ENCODE measurements at places on chromosomes 16 and 17. TPM values are rescaled to one million over a fixed set of nuclear protein-coding genes. Genes with fewer than 3 reads are reported as not detected.

- H3K27ac ChIP-seq = no peak overlapping the region
- no peak overlapping the region for H3K4me3 ChIP-seq
Measured at GRCh38 chr17:40471846-40472732, 28.8 kb downstream of the IGFBP4 start.

GRCh38 chr17:6936370-6937028 lies 59.4 kb upstream of the ALOX12 start:
- peak overlapping the region; percentile 41 for H3K4me3 ChIP-seq
- H3K4me1 ChIP-seq = no peaks in the 10 kb centered on the region
- peak overlapping the region; percentile 82 for H3K27ac ChIP-seq
- no peaks in the 10 kb centered on the region for H3K27me3 ChIP-seq

GRCh38 chr17:76866203-76866602 lies 2.0 kb upstream of the MGAT5B start:
- no peak overlapping the region for H3K4me3 ChIP-seq
- no peaks in the 10 kb centered on the region for H3K36me3 ChIP-seq
- DNase-seq = no peak

GRCh38 chr16:19748389-19749168 lies 30.5 kb downstream of the IQCK start:
- H3K4me3 ChIP-seq = no peak overlapping the region
- no peaks in the 10 kb centered on the region for H3K27me3 ChIP-seq
- no peak overlapping the region for H3K27ac ChIP-seq
- H3K4me1 ChIP-seq = no peaks in the 10 kb centered on the region
- no peaks in the 10 kb centered on the region for H3K36me3 ChIP-seq

- no peak overlapping the region for H3K27ac ChIP-seq
- DNase-seq = no peak
- no peak overlapping the region for H3K4me3 ChIP-seq
- H3K4me1 ChIP-seq = peaks cover 16% of the 10 kb centered on the region
- peaks cover 14% of the 10 kb centered on the region for H3K36me3 ChIP-seq
Measured at GRCh38 chr17:75485688-75486087, 29.3 kb downstream of the TMEM94 start.

DNA sequence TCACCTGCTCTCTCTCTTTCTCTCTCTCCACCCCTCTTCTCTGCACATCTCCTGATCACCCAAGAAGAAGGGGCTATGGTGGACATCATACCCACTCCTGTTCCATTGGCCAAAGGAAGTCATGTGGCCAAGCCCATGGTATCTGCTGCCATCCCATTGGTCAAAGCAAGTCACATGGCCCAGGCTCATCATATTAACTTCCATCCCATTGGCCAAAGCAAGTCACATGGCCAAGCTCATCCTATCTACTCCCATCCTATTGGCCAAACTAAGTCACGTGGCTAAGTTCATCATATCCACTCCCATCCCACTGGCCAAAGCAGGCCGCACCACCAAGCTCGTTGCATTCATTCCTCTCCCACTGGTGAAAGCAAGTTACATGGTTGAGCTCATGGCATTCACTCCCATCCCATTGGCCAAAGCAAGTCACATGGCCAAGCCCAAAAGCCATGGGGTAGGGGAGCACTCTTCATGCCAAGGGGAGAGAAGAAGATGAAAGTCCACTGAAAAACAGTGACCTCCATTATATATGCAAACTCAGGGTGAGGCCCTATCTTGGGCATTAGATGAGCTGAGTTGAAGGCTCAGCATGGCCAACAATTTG lies 29.2 kb downstream of the SNX20 start:
- DNase-seq = no peak

DNA sequence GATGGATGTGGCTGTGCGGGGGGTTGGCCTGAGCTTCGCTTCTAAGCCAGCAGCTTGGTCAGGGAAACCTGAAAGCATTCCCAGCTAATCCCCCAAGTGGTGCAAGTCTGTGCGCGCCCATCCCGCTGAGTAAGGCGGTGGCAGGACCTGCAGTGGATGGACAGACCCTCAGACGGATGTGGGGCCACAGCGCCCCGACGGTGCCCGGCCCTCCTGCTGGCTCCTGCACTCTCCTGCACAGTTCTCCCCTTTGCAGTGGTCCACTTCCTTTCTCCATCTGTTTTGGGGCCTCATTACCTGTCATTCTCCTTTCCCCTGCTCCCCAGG lies 2.3 kb downstream of the ATP2A1 start:
- no peaks in the 10 kb centered on the region for H3K4me1 ChIP-seq
- H3K36me3 ChIP-seq = no peaks in the 10 kb centered on the region
- no peak for DNase-seq
- no peaks in the 10 kb centered on the region for H3K27me3 ChIP-seq
- peak overlapping the region; percentile 92 for H3K4me3 ChIP-seq
- no peak overlapping the region for H3K27ac ChIP-seq

- no peaks in the 10 kb centered on the region for H3K4me1 ChIP-seq
- H3K27me3 ChIP-seq = no peaks in the 10 kb centered on the region
- no peak for DNase-seq
- no peak overlapping the region for H3K4me3 ChIP-seq
- no peaks in the 10 kb centered on the region for H3K36me3 ChIP-seq
Measured at GRCh38 chr17:68450391-68450790, 6.9 kb downstream of the WIPI1 start.

DNA sequence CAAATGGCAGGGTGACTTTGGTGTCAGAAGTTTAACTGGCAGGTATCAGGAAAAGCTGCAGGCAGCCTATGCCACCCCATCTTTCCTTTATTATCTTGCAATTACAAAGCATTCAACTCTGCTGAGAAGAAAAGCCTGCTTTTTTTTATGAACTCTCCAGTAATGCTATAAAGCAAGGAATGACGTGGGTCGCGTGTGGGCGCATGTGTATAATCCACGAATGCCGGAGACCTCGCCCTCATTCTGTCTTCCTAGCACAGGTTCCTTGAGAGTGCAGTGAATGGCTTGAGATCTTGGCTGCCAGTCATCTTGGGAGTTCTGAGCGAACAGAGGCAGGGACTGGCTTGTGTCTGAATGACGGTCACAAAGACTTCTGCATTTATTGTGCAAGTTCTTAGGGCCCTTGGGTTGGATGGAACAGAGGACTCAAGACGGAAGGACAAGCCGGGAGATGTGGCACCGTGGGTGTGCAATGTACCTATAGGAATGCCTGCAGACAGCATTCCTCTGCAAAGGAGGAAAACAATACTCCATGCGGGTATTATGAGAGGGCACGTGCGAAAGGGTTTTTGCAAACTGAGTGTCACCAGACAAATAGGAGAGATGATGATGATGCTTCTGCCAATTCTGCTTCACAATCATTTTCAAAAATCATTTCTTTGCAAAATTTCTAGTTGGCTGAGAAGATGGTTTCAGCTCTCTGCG lies 96.1 kb upstream of the ELAC2 start:
- H3K4me3 ChIP-seq = no peak overlapping the region
- no peaks in the 10 kb centered on the region for H3K36me3 ChIP-seq
- no peak overlapping the region for H3K27ac ChIP-seq
- no peaks in the 10 kb centered on the region for H3K27me3 ChIP-seq
- no peaks in the 10 kb centered on the region for H3K4me1 ChIP-seq

DNA sequence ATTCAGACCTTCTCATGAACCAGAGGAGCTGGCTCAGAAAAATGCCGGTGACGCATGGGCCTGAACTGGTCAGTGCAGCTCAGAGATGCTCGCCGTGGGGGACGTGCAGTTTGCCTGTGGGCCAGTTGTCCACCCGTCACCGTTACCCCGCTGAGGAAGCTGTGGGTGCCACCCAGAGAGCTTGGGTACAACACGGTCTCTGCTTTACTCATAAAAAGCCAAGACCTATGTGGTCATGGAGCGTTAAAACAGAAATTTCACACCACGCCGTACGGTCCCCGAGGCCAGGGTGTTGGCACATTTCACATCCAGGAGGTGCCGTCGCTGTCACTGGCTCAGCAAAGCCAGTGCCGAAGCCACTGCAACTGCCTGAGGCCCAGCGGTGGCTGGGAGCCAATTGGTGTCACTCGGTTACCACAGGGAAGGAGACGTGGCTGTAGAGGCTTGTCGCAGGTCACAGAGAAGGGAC lies 120.9 kb downstream of the METRNL start:
- DNase-seq = no peak
- H3K4me1 ChIP-seq = peaks cover 22% of the 10 kb centered on the region
- H3K4me3 ChIP-seq = peak overlapping the region; percentile 45
- H3K27me3 ChIP-seq = no peaks in the 10 kb centered on the region
- no peak overlapping the region for H3K27ac ChIP-seq

- H3K27me3 ChIP-seq = no peaks in the 10 kb centered on the region
- no peaks in the 10 kb centered on the region for H3K36me3 ChIP-seq
- no peak for DNase-seq
- H3K4me1 ChIP-seq = no peaks in the 10 kb centered on the region
- no peak overlapping the region for H3K27ac ChIP-seq
- H3K4me3 ChIP-seq = no peak overlapping the region
Measured at GRCh38 chr17:52106072-52106471, 52.4 kb downstream of the CA10 start.

DNA sequence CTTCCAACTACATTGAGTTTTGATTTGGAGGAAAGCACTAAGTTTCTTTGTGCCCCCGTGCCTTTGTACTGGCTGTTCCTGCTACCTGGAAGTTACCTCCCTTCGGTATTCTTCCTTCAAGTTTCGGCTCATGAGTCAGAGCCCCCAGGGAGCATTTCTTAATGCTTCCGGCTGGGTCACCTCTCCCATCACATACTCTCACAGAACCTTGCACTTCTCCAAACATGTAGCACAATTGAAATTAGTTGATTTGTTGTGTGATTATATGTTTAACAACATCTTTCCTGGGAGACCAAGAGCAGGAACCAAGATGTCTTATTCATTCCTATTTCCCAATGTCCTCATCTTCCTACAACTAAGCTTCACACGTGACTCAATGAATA lies 158.6 kb upstream of the CDH5 start:
- H3K36me3 ChIP-seq = no peaks in the 10 kb centered on the region
- H3K27me3 ChIP-seq = no peaks in the 10 kb centered on the region
- DNase-seq = no peak

The NIP7 gene
- total RNA-seq = 28.2 TPM

The AANAT gene
- total RNA-seq = not detected

The PNMT gene
- not detected for total RNA-seq

The RAB40C gene
- total RNA-seq = 23.2 TPM

The PLXDC1 gene
- total RNA-seq = 54.9 TPM
